ENCODE measurements at places on chromosomes 13 and 19. TPM values are rescaled to one million over a fixed set of nuclear protein-coding genes. Genes with fewer than 3 reads are reported as not detected.

DNA sequence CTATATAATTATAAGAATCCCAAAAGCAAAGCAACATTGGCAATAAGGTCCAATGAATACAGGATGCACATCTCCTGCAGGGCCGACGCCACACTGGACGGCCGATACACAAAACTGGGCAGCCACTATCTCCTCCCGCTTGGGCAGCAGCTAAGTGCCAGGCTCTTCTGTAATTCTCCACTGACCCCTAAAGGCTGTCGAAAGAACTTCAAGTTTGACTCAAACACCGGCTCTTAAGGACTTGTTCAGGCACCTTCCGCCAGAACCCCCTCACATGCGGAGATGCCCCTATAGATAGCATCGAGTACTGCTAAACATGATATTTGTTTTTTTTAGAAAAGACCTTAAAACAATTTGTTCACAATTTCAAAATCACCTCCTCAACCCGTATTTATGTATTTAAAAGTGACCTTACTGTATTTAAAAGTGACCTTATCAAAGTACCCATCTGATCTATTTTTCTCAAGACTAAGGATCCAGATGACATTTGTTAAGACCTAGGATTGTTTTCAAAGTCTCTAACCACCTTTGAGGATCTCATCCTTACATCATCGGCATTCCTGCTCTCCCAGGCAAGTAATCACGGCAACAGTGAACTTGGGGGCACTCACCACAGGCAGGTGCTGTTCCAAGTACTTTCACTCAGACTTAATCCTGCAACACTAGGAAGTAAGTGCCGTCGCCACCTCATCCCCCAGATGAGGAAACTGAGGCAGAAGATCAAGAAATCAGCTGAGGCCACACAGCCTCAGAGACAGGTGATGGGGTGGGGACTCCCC is 77.8 kb downstream of the TUBGCP3 start:
- no peak for DNase-seq

TINCR gene
- total RNA-seq, result 17.7 TPM

DNA sequence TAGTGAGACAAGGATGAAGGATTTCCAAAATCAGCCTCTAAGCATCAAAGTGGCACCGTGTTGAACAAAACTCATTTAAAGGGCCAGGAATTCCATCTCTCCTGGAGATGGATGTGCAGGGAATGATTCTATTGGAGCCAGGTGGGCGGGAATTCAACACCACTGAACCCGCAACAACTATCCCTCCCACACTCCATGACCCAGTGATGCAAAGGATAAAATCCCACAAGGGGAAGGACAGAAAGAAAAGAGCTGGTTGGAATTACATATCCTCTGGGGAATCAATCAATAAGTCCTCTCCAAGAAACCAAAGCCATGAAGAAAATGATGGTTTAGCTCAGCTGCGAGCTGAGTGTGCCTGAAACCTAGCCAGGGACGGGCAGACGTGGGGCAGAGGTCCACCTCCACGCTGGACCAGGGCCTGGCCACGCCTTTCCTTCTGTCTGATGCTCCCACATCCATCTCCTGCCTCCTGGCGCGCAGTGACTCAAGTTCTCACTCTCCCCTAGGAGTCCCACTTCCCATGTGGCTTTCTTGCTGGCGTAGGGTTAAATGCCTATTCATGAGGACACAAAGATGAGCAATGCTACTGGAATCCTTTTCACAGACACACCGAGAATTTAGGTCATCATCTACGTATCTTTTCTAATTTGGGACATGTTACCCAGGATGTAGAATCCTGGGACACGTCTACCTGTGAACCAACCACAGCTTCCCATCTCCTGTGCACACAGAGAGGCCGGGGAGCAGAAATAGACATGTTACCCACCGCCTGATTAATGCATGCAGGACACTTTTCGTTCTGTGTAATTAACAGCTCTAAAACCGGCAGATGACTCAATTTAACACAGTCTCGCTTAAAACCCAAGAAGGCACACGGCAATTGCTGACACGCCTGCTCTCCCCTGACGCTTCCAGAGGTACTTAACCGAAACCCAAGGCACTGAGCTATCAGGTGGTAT is 48.6 kb downstream of the PEPD start:
- DNase-seq, result no peak

FGF22 gene
- 1.4 TPM for total RNA-seq

DNA sequence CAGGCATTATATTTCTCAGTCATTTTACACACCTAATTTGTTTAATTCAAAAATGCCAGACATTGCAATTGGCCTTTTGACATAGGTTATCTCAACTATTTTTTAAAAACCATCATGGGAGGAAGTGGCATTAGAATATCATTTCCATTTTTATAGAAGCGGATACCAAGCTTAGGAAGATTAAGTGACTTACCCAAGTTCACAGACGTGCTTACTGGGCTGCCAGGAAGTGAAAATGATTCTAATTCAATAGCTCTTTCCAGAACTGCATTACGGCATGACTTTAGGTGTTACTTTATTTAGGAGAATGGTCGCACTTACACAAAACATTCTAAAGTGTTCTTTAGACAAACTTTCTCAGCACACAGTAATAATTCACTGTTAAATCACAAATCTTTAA is 231.9 kb downstream of the KLF12 start:
- DNase-seq, result no peak
